ENCODE measurements at places on chromosomes 6 and 20. TPM values are rescaled to one million over a fixed set of nuclear protein-coding genes. Genes with fewer than 3 reads are reported as not detected.

DNA sequence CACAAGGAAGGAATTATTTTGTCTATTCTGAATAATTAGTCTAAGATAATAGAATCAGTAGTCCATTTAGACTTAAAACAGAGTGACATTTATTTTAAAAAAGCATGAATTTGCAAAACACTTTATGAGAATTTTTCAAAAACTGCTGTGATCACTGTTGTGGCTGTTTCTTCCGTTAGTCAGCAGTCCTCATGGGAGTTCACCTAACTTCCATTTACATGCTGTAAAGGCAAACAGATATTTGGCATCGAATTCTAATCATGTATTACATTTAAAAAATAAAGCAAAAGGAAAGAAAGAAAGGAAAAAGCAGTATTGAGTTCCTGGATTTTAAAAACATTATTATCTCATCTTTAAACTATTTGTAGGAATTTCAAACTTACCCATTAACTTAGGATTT lies 111.8 kb downstream of the MTHFD1L start:
- DNase-seq: peak; percentile 16

- no peak for DNase-seq
Observed at GRCh38 chr20:38645351-38645750, 43.7 kb downstream of the ARHGAP40 start.

- DNase-seq: no peak
Observed at GRCh38 chr6:145960918-145961589, 3.1 kb downstream of the SHPRH start.

GRCh38 chr6:7078856-7079255 lies 28.9 kb upstream of the RREB1 start:
- no peak for DNase-seq

- no peak for DNase-seq
Observed at GRCh38 chr6:162899148-162899547, 171.4 kb downstream of the PACRG start.

DNA sequence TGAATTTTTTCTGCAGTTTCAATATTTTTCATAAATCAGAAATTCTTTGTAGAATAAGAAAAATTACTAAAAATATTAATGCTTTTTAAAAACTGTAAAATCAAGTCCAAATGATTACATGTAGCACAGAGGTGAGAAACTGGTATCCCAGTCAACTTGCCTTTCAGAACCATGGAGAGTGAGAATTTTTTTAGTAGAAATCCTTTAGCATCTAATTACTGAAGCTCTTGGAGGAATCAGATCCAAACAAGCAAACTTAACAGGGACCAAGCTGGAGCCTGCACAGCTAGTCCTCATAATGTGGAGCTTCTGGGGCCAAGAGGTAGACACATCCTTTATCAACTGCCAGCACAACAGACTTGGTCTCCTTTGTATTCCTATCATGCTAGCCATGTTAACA lies 724.5 kb downstream of the TFAP2A start:
- no peak for DNase-seq

GRCh38 chr6:22682979-22683378 lies 113.6 kb downstream of the HDGFL1 start:
- no peak for DNase-seq

- DNase-seq: no peak
Observed at GRCh38 chr6:136333824-136334464, 44.3 kb upstream of the BCLAF1 start.

Gene DPPA5
- not detected for polyA plus RNA-seq
